GM12891 (cell line): ENCODE measurements at places on chromosomes 3 and 15.
A peak's percentile ranks its signal among the peaks of the same experiment; 100 is the strongest.

- DNase-seq: no peak
Measured at GRCh38 chr15:100824211-100824610, 55.4 kb upstream of the ALDH1A3 start.

GRCh38 chr3:11600501-11601282, 43.0 kb downstream of the VGLL4 start:
- no peak for DNase-seq

GRCh38 chr3:156705761-156706616, 31.6 kb downstream of the TIPARP start:
- DNase-seq: no peak

GRCh38 chr3:111989061-111989678, 9.6 kb upstream of the TAGLN3 start:
- DNase-seq: no peak

DNA sequence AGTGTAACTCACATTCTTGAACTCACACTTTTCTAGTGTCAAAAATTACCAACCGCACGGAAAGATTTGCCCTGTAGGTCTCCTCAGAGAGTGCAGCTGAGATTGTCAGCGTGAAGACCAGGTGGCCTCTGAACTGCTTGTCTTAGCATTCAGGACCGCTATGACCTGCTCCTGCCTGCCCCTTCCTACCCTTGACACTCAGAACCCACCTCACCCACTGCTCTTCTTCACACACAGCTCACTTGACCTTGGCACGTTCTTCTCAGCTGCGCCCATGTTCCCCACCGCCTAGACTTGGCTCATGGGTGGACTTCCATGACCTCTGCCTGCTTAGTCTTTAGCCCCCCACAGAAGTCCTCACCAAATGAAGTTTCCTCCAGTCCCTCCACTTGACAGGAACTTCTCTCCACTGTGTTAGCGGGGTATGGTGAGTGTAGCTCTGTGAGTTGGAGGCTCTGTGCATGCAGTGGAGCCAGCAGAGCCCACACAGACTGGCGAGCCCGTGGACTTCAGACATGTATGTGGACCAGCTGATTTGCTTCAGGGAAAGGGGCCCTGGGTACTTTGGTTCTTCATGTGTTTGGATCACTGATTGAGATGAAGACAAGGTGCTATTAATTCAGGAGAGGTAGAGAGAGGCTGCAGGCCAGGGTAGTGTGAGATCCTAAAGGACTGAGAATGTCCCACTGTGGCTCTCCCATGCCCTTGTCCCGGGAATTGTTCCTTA, 221.3 kb downstream of the OPA1 start:
- DNase-seq: no peak

DNA sequence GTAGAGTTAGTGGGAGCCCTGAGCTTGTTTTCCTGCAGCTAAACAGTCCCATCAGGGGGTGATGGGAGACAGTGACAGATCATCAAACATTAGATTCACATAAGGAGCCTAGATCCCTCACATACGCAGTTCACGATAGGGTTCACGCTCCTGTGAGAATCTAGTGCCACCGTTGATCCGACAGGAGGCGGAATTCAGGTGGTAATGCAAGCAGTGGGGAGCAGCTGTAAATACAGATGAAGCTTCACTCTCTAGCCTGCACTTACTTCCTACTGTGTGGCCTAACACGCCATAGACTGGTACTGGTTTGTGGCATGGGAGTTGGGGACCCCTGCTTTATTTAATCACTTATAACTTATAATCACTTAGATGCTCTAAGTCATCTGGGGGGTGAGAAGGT, 179.1 kb downstream of the AKAP13 start:
- DNase-seq: no peak

- peak; percentile 53 for DNase-seq
Measured at GRCh38 chr3:45964139-45964538, 20.9 kb downstream of the CXCR6 start.

DNA sequence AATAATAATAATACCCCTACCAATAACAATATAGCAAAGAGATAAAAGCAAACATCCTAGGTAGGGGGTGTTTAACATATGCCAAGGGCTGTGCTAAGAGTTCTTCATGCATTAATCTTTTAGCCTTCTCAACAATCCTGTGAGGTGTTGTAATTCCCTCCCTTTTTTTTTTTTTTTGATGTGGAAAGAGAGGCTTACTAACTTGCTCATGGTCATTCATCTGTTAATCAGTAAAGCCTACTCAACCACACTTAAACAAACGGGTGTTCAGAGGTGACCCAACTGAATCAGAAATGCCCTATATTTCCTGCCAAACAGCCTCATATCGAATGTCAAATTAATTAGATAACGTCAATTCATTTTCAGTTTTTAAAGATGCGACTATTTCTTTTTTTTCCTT, 232.1 kb downstream of the CTNNB1 start:
- no peak for DNase-seq

DNA sequence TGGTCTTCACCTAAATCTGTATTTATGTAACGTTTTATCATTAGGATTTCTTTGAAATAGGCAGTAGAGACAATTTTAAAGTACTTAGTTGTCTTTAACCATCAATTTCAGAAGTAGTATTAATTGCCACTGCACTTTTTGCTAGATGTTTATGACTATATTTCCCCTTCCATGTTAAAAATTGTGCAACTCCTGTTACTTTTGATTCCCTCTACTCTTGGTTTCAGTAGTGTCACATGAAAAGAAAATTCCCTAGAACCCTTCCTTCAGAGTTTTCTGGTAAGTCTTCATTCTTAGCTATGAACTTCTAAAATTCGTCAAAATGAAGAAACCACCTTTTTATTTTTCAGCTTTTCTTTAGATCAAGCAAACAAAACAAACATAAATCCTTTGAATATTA, 7.1 kb downstream of the PIAS1 start:
- no peak for DNase-seq

GRCh38 chr3:33440328-33441224, at the start of gene UBP1:
Gene UBP1 (minus strand): TSS chr3:33440405. CDS start chr3:33439848, 557 bp downstream.
- peak; percentile 81 for DNase-seq

GRCh38 chr15:69576035-69576526, 123.5 kb downstream of the RPLP1 start:
- no peak for DNase-seq

GRCh38 chr15:100714749-100715342, 112.5 kb downstream of the ASB7 start:
- DNase-seq: no peak

GRCh38 chr3:95438274-95438673, 1375.4 kb downstream of the NSUN3 start:
- DNase-seq: no peak

DNA sequence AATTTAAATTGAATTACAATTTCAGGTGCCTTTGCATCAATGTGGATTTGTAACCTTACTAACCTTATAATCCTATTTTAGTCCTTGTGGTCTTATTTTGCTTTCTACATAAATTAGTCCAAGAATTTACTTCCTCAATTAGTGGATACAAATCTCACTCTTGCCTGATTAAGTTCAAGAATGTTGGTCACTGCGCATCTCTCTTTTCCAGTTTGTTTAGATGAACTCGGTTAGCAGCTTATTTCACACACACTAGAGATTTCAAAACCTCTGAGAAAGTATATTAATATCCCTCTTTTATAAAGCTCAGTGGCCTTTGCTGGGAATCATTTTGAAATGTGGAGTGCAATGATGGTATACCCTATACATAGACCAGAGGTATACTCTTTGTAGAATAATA, 243.4 kb downstream of the DTWD1 start:
- DNase-seq: no peak

GRCh38 chr3:49609314-49609713, 55.0 kb downstream of the BSN start:
- DNase-seq: no peak

DNA sequence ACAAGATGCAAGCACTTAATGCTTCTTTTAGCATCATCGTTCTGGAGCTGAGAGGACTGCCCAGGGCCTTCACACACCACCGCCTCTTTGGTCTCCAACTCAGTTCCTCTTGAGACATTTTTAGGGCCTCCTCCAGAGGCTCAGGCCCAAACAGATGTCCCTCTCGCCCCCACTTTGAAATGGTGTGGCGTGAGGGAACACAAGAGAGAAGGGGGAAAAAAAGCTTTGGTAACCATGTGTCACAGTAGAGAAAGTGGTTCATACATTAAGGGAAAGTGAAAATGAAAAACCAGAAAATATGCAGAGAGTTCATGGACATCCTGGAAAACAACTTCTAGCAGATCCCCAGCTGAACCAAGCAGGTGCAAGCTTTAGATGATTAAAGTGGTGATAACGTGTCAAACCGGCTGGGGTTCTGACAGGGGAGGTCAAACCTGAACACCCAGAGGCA, 33.1 kb upstream of the FOXP1 start:
- no peak for DNase-seq

DNA sequence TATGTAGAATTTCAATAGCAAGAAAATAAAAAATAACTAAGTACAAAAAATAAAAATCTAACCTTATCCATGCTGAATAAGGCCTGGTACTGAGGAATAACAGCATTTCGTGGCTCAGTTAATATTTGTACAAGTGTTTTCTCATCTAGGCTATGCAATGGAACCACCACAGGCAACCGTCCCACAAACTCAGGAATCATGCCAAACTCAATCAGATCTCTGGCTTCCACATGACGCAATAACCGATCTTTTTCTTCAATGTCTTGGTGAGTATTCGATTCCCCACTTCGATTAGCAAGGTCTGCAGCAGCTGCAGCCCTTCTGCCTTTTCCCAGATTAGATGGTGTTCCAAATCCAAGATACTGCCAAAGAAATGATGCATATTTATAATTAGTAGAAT, 21.1 kb upstream of the PDCD7 start:
- DNase-seq: no peak

- no peak for DNase-seq
Measured at GRCh38 chr3:65945480-65945879, 93.2 kb downstream of the MAGI1 start.

DNA sequence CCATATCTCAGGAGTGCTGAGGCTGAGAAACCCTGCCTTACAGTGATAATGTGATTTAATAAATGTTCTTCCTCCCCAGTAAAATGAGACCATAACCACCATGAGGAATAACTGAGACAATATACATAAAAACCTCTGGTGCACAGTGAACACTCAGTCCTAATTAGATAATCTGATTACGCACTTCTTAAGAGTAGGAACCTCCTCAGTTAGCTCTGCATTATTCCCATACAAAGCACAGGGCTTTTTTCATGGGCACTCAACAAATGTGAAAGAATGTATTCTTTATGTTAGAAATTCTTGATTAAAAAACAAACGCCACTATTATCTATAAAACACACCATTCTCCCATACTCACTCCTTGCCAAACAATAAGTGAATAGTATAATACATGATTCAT, 97.0 kb downstream of the TNIK start:
- DNase-seq: no peak

DNA sequence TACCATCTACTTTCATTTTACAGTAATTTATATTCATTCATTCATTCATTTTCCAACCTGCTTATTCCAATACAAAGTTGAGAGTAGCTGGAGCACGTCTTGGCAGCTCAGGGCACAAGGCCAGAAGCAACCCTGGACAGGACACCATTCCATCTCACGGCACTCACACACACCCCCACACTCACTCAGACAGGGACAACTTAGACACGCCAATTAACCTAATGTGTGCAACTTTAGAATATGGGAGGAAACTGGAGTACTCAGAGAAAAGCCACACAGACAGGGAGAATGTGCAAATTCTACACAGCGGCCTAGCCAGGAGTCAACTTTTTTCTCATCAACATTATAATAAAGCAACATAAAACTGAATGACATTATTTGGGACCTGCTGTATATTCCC, 46.7 kb downstream of the IGF2BP2 start:
- no peak for DNase-seq

- no peak for DNase-seq
Measured at GRCh38 chr15:95024351-95024750, 793.0 kb downstream of the MCTP2 start.

GRCh38 chr3:47592066-47592795, 13.6 kb upstream of the CSPG5 start:
- DNase-seq: no peak

DNA sequence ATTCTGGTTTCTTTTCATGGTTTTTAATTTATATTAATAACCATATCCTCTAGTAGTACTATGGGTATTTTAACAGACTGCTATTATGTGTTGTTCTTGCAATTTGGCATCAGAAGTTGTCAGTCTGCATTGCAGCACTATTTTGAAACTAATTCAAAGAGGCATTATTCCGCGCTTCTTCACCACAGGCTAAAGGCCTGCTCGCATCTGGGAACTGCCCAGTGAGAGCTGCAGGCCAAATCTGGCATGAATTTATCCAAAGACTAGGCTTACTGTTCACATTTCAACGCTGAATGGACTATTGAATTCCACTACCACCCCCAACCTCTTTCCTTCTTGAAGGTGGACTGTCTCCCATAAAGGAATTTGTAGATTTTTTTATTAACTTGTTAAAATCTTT, 310.4 kb upstream of the NR2F2 start:
- DNase-seq: no peak

DNA sequence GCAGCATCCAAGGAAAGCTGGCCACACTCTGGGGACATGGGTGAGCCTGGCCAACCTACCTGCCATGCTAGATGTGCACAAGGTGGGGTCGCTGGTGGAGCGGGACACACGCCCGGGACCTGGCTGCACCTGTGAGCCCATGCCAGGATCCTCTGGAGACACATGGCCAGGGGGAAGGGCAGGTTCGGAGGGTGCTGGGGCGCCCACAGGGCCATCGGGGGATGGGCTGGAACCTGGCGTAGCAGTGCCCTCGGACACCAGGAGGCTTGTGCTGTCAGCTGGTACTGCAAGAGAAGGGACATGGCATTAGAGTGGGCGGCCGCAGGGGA, 143.4 kb downstream of the NSMCE3 start:
- no peak for DNase-seq

- DNase-seq: no peak
Measured at GRCh38 chr3:66957367-66957766, 40.7 kb upstream of the KBTBD8 start.

DNA sequence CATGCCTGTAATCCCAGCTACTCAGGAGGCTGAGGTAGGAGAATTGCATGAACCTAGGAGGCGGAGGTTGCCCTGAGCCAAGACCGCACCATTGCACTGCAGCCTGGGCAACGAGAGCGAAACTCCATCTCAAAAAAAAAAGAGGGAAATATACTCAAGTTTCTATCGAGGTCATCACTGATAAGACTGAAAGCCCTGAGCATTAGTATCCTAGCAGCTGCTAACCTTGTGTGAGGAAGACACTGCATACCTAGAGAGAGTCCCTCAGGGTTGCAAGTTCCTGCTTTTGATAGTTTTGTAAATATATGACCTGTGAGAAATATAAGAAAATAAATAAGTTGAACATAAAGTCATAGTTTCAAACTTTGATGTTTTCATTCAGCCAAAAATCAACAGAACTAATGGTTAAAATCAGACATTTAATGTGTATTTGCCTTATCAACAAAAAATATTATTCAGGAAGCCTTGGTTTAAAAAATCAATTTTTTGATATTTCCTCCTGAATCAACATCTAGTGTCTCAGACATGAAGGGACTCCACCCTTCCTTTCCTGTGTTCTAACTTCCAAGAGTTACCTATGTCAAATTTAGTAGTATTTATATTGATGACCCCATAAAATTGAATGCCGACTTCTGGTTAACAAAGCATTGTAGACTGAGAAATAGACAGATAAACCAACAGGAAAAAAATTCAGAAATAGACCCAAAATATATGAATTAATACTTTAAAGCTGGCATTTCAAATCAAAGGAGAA, 19.8 kb upstream of the USP3 start:
- no peak for DNase-seq
